AG20443 (cell line): ENCODE measurements at places on chromosomes 1 and 21.
A peak's percentile ranks its signal among the peaks of the same experiment; 100 is the strongest.

DNA sequence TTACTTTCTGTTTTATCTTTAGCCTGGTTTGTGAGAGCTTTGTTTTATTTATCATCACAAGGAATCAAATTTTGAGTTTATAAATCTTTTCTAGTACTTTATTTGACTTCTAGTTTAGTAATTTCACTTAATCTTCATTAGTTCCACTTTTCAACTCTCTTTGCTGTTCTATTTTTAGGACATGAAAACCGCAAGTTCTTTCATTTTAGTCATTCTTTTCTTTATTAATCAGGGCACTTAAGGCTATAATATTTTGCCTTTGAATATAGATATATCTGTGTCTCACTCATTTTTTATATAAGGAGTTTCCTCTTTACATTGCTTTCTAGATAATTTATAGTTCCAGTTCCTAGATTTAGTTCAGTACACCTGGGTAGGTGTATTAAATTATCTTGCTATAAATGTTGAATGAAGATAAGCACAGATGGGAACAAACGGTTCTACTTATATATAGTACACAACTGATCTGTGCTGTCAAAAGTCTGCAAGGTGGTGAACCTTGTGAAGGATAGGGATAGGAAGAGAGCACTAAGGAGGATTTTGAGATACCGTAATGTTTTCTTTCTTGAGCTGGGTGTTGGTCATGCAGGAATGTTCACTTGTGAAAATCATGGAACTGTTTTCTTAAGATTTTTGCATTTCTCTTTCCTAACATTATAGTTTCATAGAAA lies 402.3 kb downstream of the RYR2 start:
- DNase-seq, result no peak

DNA sequence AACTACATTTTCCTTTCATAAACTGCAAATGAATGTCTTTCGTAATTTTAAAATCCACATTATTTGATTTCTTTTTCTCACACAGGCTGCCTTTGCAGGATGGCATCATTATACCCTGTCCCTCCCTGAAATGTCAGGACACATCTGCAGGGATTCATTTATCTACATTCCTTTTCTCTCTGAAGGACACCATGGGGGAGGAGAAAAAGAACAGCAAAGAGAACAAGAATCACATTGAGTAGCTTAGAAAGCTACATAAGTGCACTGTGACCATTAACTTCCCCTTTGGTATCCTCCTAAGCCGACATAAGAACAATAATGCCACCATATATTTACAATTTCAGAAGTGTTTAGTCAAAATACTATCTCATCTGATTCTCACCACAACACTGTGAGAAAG lies 129.5 kb downstream of the PIGK start:
- no peak for DNase-seq

DNA sequence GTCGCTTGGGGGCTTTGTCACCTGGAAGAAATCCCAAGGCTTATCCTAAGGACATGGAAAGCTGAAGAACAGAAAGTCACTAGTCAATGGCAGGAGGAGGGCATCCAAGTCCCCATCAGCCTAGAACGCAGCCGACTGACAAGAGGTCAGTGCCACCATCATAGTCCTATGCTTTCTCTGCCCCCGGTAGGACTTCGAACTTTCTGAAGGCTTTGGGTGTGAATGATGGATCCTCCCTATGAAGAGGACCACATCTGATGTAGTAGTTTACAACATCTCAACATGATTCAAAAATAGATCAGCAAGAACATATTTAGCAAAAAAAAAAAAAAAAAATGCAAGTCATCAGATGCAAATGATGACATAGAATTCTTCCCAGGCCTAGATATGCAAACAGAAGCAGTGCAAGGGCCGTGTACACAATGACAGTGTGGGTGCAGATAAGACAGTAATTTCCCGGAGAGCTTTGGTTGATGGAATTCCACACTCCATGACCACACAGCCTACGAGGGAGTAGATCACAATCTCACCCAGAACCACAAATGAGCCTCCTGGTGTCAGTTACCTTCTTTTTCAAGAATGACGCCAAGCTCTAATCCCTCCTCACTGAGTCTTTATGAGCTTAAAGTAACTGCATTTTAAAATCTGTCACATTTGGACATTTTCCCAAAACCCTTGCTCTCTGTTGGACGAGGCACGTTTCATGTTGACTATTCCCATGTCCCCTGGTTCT lies 88.2 kb downstream of the PSMG1 start:
- DNase-seq, result no peak

GRCh38 chr21:33964706-33965325 lies 49.2 kb upstream of the ATP5PO start:
- DNase-seq, result peak; percentile 54

DNA sequence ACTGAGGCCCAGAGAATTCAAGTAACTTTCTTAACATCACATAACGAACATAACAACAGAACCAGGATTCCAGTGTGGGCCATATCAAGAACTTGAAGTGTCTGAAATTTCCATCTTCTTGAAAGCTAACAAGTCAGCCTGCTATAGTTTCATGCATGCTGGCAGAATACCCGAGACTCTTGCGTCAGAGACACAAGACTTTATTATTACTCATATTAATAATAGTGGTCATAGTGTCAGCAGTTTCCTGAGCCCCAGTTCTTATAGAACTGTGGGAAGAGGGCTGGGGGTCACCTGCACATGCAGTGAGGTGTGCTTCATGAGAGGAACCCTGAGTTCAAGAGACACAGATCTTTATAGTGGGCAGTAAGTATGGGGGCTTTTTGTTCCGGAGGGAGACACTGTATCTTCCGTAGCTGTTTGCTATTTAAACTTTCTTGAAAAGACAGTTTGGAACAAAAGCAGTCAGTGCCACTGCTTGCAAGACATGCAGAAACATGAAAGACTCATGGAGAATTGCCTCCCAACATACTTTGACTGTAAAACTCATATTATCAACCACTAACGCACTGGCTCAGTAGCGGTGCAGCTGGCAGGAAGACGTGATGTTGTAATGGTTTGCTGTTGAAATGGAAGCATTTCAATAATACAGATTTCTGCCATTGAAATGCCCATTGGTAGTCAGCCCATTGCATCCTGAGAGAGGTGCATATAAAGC lies 339.2 kb downstream of the ADGRL2 start:
- no peak for DNase-seq

DNA sequence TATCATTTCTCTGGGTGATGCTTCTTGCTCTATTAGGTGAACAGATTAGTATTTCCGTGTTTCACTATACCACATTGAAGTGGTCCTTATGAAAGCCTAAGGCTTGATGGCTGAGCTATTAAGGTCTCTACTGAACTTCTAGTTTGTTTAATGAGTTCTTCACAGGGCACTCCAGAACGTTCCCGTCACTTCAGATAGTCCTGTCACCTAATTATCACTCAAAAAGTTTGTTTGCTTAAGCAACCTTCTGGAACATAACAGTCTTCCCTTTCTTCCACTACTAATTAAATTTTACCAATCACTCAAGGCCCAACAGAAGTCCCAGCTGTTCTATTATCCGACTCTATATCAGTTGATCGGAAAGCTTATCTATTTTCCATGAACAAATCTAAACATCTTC lies 104.6 kb upstream of the ZC3H11B start:
- no peak for DNase-seq

- no peak for DNase-seq
These were observed 225.8 kb upstream of the PROX1 start for GRCh38 chr1:213761845-213762407.
